ENCODE measurements at places on chromosomes 11 and 22.

GRCh38 chr22:36818010-36818642 is 1.3 kb upstream of the PVALB start:
- no peak for DNase-seq

- DNase-seq = no peak
These were observed 187.4 kb downstream of the MYO18B start for GRCh38 chr22:25929321-25929878.

DNA sequence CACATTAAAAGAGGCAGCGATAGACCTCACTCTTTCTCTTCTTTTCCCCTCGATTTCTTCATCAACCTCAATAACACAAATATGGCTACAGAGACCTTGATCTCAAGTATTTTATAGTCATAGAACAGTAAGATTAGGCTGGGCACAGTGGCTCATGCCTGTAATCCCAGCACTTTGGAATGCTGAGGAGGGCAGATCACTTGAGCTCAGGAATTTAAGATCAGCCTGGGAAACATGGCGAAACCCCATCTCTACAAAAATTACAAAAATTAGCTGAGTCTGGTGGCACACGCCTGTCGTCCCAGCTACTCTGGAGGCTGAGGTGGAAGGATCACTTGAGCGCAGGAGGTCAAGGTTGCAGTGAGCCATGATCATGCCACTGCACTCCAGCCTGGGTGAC is 14.6 kb downstream of the SLN start:
- DNase-seq = no peak

DNA sequence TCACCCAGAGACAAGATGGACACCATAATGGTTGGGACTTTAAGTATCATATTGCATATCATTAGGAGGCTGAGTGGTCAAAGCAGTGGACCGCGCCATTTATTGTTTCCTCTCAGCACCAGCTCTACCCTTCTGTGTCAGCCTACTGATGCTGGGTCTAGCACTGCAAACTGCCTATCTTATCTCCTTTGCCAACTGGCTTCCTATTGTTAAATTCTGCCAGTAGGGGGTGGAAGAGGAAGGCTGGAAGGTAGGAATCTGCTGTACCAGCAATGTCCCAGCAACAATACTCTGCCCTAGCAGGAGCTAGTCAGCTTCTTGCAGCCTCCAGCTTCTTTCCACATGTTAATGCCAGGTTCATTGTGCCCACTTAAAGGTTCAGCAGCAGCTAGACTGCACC is 367.1 kb upstream of the PDGFD start:
- DNase-seq = no peak

- DNase-seq = no peak
These were observed 1.7 kb upstream of the MS4A7 start for GRCh38 chr11:60376601-60377000.

- no peak for DNase-seq
These were observed 17.9 kb downstream of the SEC14L3 start for GRCh38 chr22:30453731-30454510.

DNA sequence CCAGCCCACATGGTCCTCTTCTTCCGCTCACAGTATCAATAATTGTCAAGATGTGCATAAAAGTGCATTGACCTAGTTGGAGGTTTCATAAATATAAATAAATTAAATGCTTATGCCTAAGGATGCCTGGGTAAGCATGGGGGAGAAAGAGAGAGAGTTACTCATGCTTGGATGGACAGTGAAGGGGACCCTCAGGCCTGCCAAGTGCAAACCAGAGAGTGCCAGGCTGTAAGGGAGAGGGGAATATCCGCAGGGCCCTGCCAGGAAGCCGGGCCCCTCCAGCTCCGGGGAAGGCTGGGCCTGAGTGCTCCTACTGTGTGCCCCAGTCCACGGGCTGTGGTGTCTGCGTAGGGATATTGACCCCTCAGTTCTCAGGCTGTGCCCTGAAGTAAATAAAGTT is 214.6 kb downstream of the DSCAML1 start:
- DNase-seq = no peak

GRCh38 chr11:32056438-32056837 is 34.4 kb upstream of the RCN1 start:
- DNase-seq = no peak

DNA sequence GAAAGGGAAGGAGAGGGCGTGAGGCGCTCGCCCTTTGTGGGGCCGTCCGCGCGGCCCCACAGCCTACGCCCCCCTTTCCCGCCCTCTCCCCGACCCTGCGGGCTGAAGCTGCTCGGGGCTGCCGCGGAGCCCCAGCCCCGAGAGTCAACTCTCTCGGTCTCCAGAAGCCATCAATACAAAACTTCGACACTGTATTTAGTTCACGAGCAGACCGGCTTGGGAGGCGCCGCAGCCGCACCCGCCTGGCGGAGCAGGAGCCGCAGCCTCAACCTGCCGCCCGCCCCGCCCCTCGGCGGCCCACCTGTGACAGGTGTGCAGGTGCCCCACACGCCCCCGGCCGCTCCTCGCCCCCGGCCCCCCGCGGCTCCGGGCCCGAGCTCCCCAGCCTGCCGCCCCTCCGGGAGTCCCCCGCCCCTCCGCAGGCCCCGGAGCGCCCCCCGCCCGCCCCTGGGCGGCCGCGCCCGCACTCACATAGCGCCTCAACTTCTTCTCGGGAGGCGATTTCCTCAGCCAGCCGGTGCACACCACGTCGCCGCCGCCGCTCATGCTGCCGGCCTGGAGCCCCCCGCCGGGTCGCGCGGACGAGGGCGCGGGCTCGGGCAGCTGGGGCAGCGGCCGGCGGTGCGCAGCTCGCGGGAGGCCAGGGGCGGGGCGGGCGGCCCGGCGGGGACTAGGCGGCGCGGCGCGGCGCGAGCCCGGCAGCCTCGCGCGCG is at the start of gene GAB2:
TSS of gene GAB2 (minus strand) at position 646 of the 713 bp plus-strand sequence. CDS start at position 546, 100 bp downstream.
- DNase-seq = peak; percentile 8

DNA sequence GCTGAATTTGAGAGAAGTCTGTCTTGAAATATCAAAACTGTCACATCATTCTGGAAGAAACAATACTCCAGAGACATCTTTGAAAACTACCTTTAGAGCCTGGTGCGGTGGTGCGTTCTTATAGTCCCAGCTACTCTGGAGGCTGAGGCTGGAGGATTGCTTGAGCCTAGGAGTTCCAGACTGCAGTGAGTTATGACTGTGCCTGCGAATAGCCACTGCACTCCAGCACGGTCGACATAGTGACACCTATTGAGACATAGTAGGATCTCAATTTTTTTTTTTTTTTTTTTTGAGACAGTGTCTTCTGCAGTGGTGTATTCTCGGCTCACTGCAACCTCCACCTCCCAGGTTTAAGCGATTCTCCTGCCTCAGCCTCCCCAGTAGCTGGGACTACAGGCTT is 11.5 kb upstream of the AIFM3 start:
- DNase-seq = no peak

DNA sequence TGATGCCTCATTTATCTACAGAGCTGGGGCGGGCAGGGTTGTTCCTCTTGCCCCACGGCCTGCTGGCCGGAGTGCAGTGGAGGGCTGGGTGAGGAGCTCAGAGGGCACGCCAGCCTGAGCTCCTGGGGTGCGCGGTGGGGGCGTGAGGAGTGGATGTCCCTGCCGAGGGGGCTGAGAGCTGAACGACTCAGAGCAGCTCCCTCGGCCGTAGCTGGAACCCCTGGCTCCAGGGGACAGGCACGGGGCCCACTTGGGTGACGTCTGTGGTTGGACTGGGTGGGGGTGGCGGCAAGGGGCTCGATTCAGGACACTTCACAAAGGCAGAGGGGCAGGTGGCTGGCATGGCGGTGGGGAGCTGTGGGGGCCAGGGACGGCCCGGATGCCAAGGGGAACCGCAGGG is 62.4 kb downstream of the TRMU start:
- DNase-seq = no peak

- no peak for DNase-seq
These were observed 10.1 kb downstream of the DUSP8 start for GRCh38 chr11:1561955-1562354.

GRCh38 chr11:35943713-35944502 is at the start of gene LDLRAD3:
LDLRAD3 (plus strand) TSS chr11:35944062; CDS start chr11:35944099, 37 bp downstream.
- no peak for DNase-seq

DNA sequence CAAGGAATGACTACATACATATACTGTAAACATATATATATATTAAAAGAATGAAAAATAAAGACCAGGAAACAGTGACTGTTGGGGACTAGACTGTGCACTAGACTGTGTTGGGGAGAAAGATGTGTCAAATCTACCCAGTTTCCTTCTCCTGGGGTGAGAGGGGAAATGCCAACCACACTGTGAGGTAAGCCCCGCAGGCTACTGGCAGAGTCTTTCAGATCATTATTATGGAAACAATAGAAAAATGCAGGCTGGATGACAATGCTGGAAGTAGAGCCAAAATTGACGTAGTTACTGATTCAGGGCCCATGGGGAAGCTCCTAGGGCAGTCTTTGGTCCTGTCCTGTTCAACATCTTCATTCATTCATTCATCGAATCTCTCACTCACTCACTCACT is 101.4 kb downstream of the C11orf58 start:
- DNase-seq = no peak

DNA sequence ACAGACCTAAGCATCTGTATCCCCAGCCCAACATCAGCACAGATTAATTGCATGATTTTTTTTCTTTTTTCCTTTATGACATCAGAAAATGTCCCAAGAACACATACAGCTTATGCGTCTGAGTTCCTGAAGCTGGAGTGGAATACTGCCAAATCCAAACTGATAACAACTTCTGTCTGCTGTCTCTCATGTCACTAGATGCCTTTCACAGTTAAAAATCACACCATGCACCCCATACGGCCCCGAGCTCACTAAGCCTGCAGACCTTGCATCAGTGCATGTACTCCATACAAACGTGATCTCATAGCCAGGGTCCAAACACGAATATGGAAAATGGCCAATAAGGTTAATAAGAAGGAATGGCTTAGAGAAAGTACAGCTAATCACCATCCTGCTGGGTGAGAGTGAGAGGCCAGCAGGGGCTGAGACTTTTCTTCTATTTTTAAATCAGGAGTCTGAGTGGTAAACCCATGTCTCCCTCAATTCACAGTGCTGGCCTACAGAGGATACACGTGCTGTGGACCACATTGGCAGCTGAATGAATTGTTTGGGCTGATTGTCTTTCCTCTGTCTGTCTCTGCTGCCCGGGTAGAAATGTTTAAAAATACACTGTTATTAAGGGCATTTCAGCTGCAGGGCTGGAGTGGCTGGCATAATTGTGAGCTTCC is 350.6 kb upstream of the RAG2 start:
- no peak for DNase-seq

DNA sequence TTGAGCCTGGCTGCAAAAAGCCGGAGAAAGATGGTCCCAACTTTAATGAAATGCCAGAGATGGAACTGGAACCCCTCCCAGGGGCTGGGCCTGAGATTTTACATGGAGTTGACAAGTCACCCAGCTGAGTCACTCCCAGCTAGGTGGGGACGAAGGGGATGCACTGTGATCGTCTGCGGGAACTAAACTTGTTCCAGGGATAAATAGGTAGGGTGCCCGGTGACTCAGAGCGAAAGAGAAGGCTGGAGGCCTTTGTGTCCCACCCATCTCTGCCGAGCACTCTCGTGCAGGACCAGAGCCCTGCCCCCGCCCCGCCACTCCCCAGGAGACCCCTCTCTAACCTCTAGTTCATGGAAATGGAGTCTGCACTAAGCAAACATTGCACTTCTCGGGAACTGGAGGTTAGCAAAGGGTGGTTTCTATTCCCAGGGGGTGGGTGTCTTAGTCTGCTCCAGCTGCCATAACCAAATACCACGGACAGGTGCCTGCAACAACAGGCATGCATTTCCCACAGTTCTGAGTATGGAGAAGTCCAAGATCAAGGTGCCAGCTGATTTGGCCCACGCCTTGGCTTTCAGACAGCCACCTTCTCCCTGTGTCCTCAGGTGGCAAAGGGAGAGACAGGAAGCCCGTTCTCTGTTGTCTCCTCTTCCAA is 60.7 kb upstream of the FADD start:
- no peak for DNase-seq

DNA sequence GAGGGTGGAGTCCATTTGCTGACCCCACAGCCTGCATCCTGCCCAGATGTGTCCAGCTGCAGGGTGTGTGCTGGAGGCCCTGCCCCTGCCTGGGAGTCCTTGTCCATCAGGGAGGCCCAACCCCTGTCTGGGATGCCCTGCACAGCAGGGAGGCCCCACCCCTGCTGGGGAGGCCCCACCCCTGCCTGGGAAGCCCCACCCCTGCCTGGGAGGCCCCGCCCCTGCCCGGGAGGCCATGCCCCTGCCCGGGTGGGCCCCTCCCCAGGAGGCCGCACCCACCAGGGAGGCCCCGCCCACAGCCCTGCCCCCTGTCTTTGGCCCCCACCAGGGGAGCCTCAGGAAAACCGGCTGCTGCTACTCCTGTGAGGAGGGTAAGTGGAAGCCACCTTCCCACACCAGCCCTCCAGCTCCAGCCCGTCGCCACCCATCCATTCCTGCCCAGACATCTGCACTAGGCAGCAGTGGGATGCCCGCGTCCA is 37.2 kb downstream of the MUC5B start:
- DNase-seq = no peak

DNA sequence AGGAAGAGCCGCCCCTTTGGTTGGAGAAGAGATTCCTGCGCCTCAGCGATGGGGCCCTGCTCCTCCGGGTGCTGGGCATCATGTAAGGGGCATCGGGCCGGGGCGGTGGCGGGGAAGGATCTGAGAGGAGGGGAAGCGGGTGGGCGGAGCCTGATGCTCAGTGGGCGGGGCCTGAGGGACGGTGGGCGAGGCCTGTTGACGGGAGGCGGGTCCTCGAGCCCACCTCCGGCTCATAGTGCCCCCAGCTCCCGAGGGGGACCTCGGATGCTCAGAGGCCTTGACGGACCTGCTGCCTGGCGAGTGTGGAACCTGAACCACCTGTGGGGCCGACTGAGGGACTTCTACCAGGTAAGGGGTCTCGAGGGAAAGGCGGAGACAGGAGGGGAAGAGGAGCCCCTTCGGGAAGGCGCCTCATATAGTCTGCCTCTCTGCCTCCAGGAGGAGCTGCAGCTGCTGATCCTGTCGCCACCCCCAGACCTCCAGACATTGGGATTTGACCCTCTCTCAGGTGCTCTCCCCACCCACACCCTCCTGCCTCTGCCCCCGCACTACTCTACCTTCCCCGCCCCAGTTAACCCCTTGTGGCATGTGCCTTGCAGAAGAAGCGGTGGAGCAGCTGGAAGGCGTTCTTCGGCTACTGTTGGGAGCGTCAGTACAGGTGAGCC is 799 bp downstream of the CCDC88B start:
- DNase-seq = peak; percentile 68

GRCh38 chr11:111589886-111590499 is 12.3 kb upstream of the SIK2 start:
- DNase-seq = no peak
